Esophagus muscularis mucosa (tissue), 4 donors: ENCODE measurements at places on chromosomes 5 and 9. TPM values are rescaled to one million over a fixed set of nuclear protein-coding genes. Genes with fewer than 3 reads are reported as not detected.

- DNase-seq, result no peak
Measured at GRCh38 chr5:56229111-56229510, 4.0 kb downstream of the ANKRD55 start.

DNA sequence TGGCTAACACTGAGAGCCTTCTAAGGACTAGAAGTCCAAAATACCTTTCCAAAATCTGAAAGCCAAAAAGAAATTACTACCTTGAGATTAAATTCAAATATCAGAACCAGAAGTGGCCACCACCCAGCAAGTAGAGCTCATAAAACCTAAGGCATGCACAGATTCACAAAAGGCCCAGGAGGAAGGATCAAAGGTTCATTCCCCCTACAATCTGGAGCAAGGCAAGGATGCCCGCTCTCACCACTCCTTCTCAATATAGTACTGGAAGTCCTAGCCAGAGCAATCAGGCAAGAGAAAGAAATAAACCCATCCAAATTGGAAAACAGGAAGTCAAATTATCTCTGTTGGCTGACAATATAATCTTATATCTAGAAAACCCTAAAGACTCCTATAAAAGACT, 6.0 kb downstream of the RASEF start:
- no peak for DNase-seq

GRCh38 chr5:82339792-82340191, 61.6 kb upstream of the RPS23 start:
- DNase-seq, result no peak

- no peak for DNase-seq
Measured at GRCh38 chr5:151870820-151871219, 53.8 kb downstream of the GLRA1 start.

DNA sequence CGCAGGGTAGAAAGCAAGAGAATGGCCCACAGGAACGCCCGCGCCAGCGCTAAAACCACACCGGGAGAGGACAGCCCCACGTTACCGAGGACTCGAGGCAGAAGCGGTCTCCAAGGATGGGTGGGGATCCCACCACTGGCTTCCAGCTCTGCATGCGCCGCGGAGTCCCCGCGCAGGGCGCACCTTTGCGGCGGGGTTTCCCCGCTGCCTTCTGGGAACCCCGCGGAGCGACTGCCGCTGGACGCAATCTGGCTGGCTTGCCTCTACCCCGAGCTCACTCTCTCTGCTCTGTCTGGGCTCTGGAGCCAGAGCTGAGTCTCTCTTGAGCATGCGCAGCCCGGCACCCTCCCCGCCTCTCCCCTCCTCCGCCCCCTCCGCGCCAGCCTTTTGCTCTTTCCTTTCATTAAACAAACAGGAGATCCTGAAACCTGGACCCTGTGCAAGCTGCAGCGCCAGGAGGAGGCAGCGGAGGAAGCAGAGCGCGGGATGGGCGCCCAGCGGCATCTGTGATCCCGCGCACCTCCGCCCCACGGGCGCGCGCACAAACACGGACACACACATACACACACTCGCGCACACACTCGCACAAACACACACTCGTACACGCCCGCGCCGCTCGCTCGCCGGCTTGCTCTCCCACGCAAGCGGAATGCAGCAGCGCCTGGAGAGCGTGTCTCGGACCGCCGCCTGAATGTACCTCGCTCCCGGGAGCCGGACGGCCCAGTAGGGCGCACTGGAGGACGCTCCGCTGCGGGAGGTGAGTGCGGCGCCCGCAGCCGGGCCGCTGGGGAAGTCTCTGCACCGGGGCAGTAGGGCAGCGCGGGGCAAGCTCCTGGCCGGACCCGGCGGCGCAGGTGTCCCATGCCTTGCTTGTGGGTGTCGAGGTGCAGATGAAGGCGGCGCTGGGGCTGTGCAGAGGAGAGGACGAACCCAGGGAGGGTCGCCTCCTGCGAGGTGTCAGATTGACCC, at the start of gene PLPPR1:
TSS of gene PLPPR1 (plus strand) at position 382 of the 969 bp plus-strand sequence.
- no peak for DNase-seq

DNA sequence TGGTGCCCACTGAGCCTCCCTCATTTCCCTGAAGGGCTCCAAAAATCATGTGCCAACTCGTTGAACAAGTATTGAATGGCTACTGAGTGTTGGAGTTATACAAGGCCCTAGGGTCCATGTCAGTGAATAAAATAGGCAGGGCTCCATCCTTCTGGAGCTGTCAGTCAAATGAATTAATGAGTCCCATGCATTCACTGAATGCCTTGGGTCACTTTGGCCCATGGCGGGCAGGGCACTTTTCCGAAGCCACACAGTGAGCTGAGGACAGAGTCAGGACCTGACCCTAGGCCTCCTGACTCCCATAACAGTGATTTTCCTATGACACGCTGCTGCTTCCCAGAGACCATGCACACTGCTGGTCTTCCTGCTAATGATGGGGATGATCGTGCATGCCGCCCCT, 27.3 kb upstream of the SLC36A1 start:
- no peak for DNase-seq

DNA sequence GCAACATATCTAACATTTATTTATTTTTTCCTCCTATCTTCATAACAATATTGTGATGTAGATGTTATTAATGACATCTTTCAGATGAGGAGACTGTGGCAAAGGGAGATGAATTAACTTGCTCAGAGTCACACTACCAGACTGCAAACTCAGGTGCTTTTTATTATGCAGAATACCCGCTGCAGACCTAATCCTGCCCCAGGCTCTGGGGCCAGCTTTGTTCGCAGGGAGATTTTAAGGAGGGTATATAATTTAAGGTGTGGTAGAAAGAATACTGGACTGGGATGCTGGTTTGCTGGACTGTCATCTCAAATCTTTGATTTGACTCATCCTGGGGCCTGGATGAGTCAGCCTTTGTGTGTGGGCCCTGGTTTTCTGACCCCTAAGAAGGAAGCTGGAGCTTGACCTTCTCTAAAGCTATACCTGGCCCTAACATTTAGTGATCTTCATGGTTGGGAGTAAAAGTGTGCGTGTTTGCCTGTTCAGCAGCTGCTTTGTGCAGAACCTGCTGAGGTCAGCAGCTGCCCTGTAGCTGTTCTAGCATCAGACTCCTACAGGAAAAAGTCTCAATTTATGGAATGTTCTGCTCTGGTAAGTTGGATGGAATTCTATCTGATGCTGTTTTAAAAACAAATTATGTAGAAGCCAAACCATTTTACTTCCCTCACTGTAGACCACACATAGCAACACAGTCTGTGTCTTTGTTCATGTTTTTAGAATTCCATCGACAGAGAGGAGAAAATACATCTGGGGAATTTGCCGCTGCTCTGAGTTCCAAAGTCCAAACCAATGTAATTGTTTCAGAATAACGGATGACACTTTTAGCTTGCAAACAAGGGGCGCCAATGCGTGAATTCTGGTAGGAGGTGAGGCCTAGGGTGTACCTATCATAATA, 4.5 kb downstream of the SLC36A1 start:
- DNase-seq, result no peak

- DNase-seq, result no peak
Measured at GRCh38 chr5:141529002-141529401, 40.1 kb downstream of the PCDHGC5 start.

DNA sequence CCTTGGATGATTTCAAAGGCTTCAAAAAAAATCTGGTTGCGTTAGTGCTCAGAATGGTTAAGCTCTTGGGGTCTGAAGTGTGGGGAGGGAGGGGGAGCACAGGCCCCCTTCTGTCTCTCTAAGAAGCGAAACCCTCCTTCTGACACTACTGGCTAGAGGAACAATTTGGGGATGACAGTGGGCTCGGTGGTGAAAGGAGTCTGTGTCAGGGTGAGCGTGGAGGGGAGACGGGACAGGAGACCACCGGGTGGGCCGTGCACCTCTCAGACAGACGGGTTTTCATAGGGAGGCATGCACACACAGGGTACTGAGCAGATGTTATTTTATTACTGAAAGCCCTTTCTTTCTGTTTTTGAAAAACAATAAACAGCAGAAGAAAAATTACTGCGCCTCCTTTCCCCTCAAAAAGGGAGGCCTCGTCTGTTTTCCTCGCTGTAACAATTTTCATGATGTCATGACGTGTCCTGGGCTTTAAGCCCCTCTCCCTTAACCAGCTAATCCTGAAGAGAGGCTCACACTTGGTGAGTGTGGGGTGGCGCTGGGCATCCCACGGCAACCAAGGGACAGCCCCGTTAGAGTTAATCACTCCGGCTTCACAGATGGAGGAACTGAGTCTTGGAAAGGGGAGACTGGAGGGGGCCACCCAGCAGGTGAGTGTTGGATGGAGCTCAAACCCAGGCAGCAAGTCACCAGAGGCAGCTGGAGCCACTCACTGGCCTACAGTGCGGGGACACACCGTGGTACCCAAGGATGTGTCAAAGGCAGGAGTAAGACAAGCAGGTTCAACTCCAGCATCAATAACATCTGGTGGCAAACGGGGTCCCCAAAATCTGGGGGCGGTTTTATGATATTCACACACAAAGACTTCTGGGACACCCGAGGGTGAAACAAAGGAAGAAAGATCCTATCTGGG, 53.4 kb downstream of the PTCH1 start:
- no peak for DNase-seq

- DNase-seq, result no peak
Measured at GRCh38 chr5:5387192-5387591, 35.3 kb upstream of the ICE1 start.

DNA sequence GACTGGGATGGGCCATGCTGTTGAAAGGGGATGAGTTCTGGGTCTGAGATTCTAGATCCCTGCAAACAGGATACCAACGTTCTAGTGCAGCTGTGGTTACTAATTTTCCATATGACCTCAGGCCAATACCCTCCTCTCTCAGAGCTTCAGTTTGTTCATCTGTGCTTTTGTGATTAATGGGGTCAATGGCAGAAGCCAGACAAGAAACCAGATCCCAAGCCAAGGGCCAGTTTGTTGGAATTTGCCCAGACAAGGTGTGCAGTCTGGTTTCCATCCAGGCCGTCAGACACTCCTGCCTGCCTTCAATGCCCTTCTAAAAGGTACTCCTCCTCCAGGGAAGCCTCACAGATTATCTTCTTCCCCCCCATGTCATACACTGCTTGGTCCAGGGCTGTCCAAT, 11.4 kb downstream of the MYORG start:
- DNase-seq, result no peak

- DNase-seq, result no peak
Measured at GRCh38 chr5:55502759-55503158, 32.0 kb downstream of the PLPP1 start.

DNA sequence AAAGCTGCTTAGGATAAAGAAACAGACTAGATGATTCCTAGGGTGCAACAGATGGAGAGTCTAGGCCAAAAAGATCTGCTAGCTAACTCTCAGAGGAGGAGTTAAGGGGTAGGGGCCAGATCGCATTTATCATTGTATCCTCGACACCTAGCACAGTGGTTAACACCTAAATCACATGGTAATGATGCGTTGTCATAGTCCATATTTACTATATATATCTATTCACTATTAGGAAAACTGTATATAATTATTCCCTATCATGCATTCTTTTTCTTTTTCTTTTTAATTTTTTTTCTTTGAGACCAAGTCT, 92.8 kb upstream of the SLC44A1 start:
- DNase-seq, result no peak

- DNase-seq, result no peak
Measured at GRCh38 chr9:128928624-128929023, 7.8 kb downstream of the PHYHD1 start.

DNA sequence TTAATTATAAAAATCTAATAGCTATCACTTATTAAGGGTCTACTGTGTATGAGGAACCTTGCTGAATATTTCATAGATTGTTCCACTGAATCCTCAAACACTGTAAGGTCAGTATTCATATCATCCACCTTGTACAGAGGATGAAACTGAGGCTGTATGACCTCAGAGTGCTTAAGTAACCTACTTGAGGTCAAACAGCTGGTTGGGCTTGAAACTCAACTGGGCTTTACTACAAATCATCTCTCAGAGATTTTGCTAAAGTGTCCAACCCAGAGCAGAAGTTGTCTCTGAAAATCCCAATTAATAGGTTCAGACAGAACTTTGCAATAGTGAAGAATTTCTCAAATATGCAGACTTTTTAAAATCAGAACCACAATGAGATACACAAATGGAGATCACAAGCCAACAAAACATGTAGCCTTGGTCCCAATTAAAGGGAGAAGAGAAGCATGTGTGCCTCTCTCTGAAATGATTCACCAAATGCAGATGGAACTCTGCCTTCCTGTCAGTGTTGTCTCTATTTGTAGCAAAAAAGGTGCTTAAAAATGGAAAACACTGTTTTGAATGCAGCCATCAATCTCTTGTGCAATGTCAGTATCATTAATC, 131.4 kb downstream of the FAM114A2 start:
- DNase-seq, result no peak

Gene EQTN
- not detected for total RNA-seq

Gene BTNL8
- total RNA-seq, result not detected

Gene SLC35D2
- 20.5 TPM for total RNA-seq

Gene ANXA1
- 230 TPM for total RNA-seq

Gene APBB3
- 12.1 TPM for total RNA-seq

Gene IL33
- 63.1 TPM for total RNA-seq
